ENCODE measurements at places on chromosomes 3 and 15.

GRCh38 chr3:196920733-196921132, 21.6 kb downstream of the NCBP2 start:
- ATAC-seq: peak; percentile 68

DNA sequence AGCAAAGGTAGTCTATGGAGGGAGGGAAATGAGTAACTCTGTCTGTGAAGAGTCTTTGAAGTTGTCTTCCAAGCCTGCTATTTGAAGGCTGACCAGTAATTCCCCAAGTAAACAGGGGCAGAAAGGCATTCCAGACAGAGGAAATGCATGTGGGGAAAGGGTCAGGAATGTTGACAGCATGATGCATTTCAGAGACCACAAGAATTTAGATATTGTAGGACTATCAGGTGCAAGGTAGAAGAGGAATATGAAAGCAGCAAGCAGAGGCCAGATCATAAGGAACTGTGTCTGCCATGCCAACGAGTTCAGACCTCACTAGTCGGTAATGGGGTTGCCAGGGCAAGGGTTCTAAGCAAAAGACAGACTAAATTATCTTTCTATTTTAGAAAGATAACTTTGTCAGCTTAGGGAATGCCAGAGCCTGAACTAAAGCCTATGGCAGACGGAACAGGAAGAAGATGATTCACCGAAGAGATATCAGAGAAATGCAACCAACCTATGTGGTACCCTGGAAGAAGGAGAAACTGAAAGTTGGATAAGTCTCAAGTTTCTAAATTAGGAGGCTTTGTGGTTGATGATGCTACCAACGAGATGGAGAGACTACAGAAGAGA, 327.0 kb upstream of the RORA start:
- no peak for ATAC-seq

DNA sequence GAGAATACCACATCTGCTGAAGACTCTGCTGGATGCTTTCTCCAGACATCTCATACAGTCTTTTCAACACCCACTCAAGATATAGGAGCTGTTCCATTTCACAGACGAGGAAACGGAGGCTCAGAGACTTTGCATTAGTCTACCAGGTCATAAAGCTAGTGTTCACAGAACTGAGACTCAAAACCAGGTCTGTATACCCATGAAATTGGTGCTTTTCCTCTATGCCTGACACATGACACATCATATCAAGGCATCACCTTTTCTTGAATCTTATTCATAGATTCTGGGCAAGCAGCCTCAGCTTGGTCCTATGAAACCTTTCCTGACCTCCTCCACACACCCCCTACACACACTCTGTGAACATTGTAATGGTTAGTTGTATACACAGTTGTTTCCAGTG, 101.2 kb downstream of the LPP start:
- ATAC-seq: no peak

- ATAC-seq: no peak
These were observed 1.2 kb downstream of the MYZAP start for GRCh38 chr15:57592836-57593420.

- ATAC-seq: no peak
These were observed 97.2 kb downstream of the TBC1D5 start for GRCh38 chr3:17645074-17645698.

DNA sequence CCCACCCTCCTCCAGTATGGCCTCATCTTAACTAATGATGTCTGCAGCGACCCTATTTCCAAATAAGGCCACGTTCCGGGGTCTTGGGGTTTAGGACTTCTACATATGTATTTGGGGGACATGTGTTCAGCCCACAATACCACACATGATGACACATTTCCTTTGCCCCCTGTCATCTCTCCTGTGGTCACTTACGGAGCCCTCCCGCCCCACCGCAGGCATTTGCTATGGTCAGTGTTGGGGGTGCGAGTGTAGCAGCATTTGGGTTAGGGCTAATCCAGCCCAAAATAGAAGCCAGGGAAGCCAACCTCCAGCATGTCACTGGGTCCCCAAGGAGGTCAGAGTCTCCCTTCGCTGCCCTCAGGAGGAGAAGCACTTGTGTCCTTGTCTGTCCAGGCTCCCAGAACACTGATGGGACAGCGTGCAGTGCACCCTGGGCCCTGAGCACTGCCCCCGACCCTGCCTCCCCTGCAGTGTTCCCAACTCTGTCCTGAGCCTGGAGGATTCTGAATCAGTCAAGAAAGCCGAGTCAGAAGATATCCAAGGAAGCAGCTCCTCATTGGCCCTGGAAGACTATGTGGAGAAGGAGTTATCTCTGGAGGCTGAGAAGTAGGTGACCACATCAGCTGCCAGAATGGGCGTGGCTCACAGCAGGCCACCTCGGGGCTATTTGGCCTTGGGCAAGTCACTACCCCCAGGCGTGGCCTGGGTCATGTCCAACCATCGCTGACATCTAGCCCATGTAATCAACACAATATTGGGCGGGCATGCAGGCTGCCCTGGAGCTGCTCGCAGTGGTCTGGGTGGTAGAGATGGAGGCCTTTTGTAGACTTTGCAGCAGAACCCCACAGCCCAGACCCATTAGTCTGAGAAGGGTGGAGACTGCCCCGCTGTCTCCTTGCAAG, 46.9 kb upstream of the FGD5 start:
- no peak for ATAC-seq

- ATAC-seq: no peak
These were observed 436.8 kb downstream of the MFSD1 start for GRCh38 chr3:159238646-159239045.

DNA sequence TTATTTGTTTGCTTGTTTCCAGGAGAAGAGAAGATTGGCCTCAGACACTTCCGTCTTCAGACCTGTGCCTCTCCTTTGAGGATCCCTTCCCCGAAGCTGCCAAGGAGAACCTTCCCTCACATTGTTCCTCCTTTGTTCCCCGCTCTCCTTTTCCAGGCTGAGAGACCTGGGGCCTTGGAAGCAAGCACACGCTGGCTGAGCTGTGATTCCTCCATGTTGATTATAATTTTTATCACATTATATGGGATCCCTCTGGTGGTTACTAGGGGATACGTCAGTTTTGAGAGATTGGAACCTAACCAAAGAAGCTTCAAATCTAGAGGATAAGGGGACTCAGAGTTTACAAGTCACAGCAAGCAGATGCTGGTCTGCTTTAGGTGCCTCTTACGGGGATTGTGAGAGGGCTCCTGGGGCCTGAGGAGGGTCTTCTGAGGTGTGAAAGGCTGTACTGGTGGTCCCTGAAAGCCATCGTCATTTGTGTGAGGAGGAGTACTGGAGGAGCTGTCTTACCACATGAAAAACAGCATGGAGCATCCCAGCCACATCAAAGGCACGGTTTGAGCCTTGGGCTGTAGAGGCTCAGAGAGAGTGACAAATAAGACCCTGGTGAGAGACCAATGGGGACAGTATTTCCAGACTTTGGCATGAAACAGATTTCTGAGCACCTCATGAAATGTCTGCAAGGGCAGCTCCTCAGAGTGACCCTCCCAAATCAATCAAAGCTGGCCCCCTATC, 760.1 kb upstream of the CFAP20DC start:
- ATAC-seq: no peak

Measured in stimulated activated memory B cell treated with anti-CD40 and anti-IgM and Interleukin-4, amounts not matched to agents 10 μg/mL and 1 μg/mL and 100 μg/mL, for 72 hours (primary cell).